ENCODE measurements at places on chromosomes 7 and 10.
A peak's percentile ranks its signal among the peaks of the same experiment; 100 is the strongest.

DNA sequence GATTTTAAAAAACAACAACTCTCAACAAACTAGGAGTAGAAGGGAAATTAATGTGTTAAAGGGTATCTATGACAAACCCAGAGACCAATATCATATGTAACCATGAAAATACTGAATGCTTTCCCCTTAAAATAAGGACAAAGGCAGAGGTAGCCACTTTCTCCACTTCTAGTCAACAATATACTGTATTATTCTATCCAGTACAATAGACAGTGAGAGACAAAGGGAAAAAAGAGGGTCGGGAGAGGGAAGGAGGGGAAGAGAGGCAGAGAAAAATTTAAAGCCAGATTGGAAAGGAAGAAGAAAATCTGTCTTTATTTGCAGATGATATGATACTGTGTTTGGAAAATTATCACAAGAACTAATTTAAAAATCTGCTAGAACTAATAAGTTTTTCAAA is 39.1 kb upstream of the WDFY4 start:
- no peak for DNase-seq

DNA sequence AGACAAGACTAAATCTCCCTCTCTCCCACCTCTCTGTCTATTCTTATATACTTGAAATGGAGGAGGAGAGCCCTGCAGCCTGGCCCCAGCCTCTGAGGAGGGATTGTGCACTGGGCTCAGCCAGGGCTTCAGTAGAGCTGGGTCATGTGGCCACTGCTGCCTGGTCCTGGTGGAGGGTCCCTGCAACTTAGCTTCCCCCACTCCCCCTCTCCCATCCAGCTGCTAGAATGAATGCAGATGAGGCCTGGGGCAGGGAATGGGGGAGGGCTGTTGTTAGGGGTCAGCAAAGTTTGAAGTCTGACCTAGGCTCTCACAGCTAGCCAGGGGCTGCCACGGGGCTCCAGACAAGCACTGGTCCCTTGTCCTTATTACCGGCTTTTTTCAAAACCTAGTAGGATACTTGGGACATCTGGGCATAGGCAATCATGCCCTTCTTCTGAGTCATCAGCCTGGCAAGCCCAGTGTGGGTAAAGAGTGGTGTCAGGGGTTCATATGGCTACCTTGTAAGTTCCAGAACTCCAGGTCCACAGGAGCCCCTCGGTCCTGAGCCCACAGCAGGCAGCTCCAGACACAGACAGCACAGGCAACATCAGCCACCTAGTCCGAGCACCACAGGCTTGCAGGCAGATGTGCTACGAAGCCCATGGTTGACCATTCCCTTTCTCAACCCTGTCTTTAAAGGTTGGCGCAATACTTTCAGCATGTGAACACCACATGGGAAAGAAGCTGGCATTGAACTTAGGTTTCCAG is 12.8 kb upstream of the CXCL12 start:
- peak; percentile 48 for DNase-seq

GRCh38 chr10:124952123-124952522 is 10.2 kb downstream of the ZRANB1 start:
- no peak for DNase-seq

DNA sequence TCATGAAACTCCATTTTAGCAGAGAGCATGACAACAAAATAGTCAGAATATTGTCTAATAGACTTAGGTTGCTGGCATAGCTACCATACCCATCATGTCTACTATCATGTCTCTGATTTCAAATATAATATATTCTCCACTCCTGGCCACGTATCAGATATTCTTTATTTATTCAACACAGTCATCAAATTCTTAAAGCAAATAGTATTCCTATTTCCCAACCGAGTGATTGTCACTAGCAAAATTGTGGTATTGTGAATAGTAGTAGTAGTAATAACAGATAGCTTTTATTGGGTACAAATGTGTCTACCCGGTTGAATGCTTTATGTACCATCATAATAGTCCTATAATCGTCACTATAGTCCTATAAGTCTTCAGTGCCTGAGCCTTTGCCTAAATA is 918.6 kb downstream of the KCNMA1 start:
- DNase-seq: no peak

DNA sequence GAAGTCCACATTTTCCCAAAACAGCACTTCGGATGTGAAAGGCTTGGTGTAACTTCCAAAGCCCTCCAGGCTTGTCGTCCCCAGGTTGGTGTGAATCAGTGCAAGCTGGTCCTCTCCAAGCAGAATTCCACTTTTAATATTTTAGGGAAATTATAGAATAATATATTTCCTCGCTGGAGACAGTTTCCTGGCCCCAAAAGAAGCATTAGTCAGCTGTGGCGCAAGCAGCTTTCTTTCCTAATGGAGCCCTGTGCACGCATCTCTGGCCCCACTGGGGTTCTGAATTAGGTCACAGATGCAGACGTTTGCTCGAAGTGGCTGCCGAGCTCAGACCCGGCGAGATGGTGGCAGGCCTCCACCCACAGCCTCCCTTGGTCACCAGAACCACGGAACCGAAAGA is 33.3 kb upstream of the MNX1 start:
- DNase-seq: no peak

- no peak for DNase-seq
These were observed 355.0 kb downstream of the GLRX3 start for GRCh38 chr10:130491011-130491692.

DNA sequence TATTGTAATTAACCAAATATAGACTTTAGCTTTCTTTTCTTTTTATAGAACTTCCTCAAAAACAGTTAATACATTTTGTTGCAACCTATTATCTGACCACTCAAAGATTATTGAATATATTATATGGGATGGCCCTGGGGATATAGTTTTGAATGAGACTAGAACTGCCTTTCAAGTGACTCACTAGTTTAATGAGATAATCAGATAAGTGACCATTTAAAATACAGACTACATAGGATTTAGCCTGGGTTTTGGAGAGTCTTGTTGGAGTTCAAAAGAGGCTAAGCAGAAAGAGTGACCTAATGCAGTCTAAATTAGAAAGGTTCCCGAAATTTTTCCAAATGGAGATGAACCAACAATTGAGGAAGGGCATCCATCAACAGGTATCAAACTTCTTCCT is 305.2 kb upstream of the ETV1 start:
- no peak for DNase-seq

GRCh38 chr7:116932566-116932965 is 20.7 kb upstream of the ST7 start:
- no peak for DNase-seq

- no peak for DNase-seq
These were observed 18.7 kb upstream of the NUB1 start for GRCh38 chr7:151322906-151323305.

DNA sequence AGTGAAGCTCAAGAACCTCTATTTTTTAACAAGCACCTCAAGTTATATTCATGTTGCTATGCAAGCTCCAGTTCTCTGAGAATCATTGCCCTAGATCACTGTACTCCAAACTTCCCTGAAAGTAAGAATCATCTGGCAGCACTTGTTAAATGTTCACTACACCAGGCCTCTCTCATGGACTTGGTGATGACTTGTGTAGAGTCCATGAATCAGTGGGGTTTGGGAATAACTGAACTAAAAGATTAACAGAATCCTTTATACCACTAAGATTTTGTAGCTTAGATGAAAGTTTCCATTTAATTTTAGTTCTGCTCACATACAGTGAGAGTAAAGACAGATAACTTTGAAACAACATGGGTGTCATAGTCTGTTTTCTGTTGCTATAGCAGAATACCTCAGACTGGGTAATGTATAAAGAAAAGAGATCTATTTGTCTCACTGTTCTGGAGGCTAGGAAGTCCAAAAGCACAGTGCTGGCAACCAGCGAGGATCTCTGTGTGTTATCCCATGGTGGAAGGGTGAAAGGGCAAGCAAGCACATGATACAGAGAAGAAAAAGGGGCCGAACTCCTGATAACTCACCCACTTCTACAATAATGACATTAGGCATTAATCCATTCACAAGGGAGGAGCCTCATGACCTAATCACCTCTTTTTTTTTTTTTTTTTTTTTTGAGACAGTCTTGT is 27.9 kb upstream of the AOAH start:
- DNase-seq: no peak

- no peak for DNase-seq
These were observed 127.4 kb upstream of the FAM20C start for GRCh38 chr7:64916-65341.

- no peak for DNase-seq
These were observed 151.6 kb upstream of the CACNA2D1 start for GRCh38 chr7:82595176-82595575.

DNA sequence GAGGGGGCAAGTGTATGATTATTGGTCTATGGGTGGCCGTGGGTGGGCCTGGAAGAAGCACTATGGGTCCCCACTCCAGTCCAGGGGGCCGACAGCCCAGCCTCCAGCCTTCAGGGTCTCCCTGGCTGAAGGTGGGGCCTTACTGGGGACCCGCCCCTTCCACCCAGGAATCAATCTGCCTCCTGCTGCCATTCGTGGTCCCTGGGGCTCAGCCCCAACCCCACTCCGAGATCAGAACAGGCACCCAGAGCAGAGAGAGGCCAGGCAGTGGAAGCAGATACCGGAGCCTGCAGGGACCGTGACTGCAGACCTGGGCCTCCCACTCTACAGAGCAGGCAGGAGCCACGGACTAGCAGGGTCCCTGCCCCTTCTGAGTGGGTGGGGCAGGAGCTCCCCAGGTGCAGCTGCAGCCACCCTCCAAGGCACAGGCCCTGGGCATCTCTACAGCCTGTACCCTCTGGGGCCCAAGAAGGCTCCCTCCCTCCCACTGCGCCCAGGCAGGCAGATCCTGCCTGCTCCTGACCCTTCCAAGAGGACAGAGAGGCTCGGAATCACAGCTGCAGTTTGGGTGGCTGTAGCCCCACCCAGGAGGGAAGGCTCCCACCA is 13.6 kb upstream of the FOXL3 start:
- no peak for DNase-seq

- no peak for DNase-seq
These were observed 139.1 kb downstream of the ATE1 start for GRCh38 chr10:121788717-121789116.

GRCh38 chr7:37097983-37098382 is 350.7 kb downstream of the ELMO1 start:
- no peak for DNase-seq

GRCh38 chr10:110215286-110216170 is 8.1 kb downstream of the MXI1 start:
- DNase-seq: no peak

GRCh38 chr10:4033341-4033896 is 248.4 kb upstream of the KLF6 start:
- no peak for DNase-seq

DNA sequence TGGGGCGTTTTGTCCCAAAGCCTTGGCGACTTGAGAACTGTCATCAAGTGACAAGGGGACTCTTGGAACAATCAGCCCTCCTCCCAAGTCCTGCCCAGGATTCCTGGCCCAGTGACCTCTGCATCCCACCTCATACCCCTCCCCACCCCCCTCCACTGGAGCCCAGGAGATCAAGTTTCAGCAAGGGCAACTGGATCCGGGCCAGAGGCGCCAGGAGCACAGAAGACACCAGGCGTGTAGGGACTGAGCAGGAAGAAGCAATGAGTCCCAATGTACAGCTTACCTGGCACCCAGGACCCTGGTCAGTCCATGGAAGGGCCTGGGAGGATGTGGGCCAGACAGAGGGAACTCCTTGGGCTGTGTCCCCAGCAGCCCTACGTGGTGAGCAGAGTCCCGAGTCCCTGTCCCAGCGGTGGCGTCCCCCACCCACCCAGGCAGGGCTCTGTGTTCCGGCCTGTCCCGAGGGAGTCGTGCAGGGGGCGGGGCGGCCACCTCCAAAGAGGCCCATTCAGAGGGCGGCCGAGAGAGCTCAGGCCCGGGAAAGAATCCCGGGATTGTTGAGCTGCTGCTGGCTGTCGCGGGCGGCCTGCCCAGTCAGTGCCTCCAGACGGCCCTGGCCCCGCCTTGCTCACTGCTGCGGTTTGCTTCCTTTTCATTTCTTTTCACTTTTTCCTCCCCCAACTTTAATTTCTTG is 254.1 kb downstream of the TNS3 start:
- DNase-seq: peak; percentile 91

GRCh38 chr10:125130916-125131315 is 29.4 kb downstream of the CTBP2 start:
- no peak for DNase-seq

DNA sequence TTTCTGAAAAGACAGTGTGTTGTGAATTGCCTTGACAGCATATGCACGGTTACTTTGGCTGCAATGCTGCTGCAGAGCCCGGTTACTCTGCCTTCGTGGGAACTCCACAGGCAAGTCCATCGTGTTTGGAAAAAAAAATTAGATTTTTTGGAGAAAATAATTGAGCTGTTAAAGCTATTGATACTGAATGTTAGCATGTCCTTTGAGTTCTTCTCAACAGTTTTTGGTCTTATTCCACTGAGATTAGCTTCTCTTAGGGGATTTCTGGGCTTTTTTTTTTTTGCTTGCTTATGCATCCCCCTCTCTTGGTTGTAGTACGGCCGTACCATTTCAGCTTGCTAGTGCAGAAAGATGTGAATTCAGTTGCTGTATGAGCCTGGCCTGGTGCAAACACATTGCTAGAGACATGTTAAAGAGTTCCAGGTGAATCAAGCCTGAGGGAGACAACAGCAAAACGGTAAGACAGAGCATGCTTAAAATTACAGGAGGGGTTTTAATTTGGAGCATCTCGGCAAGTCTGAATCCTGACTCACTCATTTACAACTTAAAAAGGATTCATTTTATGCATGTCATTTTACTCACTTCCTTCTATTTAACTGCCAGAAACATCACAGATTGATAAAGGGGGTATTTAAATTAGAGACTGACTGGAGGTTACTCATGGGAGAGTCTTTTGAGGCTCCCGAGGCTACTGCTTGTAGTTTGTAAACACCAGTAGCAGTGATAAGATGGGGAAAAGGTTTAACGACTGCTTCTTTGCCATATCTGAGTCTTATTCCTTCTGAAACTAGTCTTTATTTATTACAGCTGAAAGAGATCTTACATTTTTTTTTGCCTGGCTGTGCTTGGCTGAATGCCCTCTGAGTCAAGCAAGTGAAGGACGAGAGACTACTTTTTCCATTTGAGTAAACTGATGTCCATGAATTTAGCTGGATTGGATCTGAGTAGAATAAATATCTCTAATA is 113.7 kb downstream of the CDK14 start:
- no peak for DNase-seq

DNA sequence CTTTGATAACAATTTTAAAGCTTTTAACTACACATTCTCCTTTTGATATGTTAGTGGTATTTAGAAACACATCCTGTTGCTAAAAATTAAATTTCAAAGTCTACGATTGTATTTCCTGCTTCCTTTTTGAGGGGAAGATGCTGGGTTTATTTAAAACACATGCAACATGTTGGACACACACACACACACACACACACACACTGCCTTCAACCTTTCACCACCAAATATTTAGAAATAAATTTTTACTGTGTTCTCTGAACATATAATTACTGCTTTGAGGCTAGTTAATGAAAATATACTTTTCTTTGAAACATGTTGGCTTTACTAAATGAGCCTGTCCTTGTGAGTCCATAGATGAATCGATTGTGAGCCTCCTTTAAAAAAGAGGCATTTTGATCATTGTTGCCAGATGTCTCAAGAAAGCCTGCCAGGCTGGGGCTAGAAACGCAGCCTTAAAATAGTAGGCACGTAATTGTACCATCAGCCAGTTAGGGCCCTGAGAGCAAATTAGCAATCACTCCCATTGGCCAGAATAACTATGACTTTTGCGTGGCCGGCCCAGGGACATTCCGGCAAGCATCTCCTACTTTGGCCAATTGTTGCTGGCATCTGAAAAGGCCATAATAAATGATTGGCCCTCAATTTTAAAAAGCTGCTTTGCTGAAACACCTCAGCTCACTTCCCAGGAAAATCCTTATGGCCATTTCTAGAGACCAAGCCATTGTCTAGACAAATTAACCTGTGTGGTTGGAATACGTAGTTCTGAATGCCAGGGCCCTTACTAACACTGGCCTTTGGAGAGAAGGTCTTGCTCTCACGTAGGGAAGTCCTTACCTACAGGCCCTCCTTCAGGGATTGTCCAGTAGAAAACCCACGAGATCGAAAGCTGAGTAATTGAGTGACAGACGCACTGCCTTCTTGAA is 9.9 kb upstream of the TEX36 start:
- no peak for DNase-seq
